ENCODE measurements at places on chromosomes 6 and 20.
A peak's percentile ranks its signal among the peaks of the same experiment; 100 is the strongest.

DNA sequence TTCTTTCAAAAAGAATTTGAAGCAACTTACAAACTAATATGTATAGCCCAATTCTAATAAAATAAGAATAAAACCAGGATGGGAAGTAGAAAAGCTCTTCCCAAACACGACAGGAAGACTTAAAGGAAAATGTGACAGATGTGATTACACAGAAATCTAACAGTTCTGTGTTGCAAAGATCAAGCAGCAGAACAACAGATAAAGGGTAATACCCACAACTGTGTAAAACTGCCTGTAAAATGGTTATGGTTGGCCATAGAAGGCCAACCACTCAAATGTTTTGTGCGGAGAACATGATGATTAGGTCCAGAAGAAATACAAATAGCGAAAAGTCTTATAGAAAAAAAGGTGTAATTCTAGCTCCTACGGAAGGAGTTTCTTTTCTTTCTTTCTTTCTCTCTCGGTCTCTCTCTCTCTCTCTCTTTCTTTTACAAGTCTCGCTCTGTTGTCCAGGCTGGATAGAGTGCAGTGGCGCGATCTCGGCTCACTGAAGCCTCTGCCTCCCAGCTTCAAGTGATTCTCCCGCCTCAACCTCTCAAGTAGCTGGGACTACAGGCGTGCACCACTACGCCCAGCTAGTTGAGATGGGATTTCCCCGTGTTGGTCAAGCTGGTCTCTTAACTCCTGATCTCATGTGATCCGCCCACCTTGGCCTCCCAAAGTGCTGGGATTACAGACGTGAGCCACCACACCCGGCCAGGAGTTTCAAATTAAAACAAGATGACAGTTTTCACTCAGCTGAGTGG is 128.5 kb downstream of the QRSL1 start:
- DNase-seq: no peak

GRCh38 chr6:162728706-162729105 is 932 bp downstream of the PACRG start:
- DNase-seq: no peak

GRCh38 chr6:69487688-69488087 is 309.1 kb downstream of the LMBRD1 start:
- no peak for DNase-seq

GRCh38 chr6:166112580-166112979 is 55.1 kb downstream of the TBXT start:
- DNase-seq: no peak

GRCh38 chr20:20073801-20074371 is 21.6 kb downstream of the CFAP61 start:
- peak; percentile 75 for DNase-seq

DNA sequence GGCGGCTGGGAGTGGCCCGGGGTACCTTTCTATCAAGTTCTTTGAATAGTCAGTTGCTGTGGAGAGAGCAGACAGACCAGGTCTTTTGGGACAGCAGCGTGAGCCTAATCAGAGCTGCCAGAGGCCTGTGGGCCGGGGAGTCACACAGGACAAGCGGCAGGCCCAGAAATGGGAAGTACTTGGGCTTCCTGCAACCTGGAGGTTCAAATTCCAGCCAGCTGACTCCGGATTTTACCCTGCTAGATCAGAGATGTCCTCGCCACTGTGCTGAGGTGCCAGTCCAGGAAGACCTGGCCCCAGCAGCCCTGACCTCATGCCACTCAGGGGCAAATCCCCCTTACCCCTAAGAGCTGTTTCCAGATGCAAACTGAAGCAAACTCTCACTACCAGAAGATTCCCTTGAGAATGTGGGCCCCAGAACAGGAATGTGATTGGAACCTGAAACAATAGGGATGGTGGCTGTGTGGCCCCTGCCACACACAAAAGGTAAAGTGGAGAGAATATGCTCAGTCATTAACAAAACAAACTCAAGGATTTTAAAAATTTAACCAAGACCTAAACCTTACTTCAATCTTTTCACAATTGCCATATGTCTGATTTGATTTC is 9.7 kb downstream of the BEND3 start:
- no peak for DNase-seq

DNA sequence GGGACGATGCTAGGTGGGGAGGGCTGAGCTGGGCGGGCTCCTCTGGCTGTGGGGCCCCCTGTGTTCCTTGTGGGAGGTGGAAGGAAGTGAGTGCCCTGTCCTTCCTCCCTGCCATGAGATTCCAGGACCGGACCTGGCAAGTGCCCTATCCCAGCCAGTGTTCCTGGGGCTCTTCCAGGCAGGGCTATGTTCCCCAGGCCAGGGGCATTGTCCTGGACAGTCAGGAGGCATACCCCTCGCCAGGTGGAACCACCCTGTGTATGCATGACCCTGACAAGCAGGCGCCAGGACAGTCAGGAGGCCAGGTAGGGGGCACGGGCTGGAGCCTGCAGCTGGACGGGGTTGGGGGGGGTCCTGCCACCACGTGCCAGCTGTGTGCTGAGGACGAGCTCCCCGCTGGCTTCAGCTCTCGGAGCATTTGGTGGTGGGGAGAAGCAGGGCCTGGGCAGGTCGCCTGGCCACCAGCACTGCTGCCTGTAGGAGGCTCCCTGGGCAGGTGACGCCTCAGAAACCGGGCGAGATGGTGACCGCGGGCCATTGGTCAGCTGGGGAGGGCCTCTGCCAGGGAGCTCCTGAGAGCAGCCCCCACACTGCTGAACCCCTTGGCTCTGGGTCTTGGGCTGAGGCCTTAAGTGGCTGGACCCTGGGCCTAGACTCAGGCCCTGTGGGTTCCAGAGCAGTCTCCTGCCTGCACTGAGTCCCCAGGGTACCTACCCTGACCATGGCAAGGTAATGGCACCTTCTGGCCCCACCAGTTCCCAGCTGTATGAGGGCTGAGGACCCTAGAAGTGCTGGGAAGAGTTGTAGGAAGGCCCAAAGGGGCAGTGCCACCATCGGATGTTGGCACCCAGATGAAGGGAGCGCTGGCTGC is 694 bp downstream of the SLC17A9 start:
- no peak for DNase-seq

DNA sequence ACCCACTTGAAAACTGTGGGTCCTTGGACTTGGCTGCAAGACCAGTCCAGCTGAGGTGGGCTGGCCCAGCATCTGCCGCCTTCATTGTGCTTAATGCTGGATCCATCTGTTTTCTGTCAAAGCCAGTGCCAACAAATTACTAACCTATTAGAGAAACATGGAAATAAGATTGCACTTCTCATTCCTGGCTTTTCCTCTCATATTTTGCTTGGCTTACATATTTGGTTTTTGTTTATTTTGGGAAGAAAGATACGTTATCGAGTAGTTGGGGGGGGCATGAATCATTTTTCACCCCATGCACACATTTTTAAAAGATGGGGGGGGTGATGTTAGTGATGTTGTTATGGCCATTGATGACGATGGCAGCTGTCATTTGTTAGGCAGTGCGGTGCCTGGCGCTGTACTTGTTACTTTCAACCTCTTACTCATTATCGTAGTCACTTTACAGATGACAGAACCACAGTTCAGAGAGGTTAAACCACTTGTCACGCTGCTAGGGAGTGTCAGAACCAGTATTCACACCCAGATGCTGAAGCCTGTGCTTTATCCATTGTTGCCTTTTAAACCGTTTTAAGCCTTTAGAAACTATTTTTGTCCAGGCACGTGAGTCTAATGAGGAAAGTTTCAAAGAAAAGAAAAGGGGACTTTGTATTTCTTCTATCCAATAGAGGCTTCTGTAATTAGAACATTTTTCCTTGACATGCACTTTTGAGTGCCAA is 180.0 kb downstream of the TMEM242 start:
- peak; percentile 73 for DNase-seq

DNA sequence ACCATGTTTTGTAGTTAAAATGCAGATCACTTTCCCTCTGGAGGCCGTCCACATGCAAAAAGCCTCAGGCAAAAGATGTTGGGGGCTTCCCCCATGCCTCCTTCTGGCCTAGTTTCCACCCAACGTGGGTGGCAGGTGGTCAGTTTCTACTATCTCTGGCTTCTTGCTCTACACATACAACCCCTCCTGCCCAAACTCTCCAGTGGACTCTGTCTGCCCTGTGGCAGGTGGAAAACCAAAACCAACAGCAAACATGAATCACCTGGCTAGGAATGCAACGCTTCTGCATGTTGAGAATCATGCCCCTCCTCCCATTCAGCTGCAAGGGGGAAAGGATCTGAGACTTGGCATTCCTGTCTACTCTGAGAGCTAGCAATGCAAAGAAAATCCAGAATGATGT is 94.8 kb downstream of the MBOAT1 start:
- no peak for DNase-seq

DNA sequence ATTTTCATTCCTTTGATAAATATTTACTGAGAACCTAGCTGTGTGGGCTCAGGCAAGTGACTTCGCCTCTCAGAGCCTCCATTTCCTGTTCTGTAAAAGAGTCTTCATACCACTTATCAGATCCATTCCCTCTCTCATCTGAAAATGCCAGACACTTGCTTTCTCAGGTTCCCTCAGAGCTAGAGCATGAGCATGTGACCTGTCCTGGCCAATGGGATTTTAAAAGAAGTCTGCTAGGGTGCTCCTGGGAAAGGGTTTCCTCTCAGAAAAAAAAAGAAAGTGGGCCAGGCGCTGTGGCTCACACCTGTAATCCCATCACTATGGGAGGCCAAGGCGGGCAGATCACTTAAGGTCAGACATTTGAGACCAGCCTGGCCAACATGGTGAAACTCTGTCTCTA is 5.3 kb downstream of the KCNB1 start:
- DNase-seq: no peak

- no peak for DNase-seq
These were observed 51.7 kb downstream of the FAM50B start for GRCh38 chr6:3900744-3901336.

GRCh38 chr6:144360401-144360800 is 75.3 kb downstream of the UTRN start:
- DNase-seq: no peak

DNA sequence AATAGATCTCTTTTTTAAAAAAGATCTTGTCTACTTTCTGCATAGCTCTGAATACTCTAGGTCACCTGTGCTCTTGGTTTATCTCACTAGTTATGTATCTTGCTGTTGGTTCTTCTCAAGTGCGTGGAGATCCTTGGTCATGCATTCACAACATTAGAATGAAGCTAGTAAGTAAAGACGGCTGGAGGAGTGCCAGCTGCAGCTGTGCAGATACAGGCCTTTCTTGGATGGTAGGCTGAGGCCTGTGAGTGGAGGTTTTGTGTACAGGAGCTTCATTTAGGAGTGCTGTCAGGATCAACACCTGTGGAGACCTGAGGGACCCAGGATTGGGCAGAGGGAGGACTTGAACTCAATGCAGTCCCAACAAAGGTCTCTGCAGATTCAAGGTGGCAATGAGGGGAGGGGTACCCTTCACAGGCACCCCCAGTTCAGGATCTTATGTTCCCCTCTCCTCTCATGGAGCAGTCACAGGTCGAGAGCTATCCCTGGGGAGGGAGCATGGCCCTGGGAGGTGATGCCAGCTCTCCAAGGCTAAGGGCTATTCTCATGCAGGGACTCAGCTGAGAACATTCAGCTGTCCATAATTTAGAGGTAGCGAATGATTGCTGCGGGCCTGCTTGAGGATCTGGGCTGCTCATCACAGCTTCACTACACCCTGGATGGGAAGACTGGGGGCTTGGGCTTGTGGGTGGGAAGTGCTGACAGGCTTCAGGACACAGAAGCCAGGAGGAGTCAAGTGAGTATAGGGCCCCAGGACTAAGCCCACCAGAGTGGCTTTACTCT is 98.9 kb upstream of the ENPP5 start:
- DNase-seq: no peak

GRCh38 chr20:58072695-58073671 is 155.5 kb downstream of the ANKRD60 start:
- no peak for DNase-seq

- no peak for DNase-seq
These were observed 60.8 kb downstream of the TGM2 start for GRCh38 chr20:38104285-38104684.

DNA sequence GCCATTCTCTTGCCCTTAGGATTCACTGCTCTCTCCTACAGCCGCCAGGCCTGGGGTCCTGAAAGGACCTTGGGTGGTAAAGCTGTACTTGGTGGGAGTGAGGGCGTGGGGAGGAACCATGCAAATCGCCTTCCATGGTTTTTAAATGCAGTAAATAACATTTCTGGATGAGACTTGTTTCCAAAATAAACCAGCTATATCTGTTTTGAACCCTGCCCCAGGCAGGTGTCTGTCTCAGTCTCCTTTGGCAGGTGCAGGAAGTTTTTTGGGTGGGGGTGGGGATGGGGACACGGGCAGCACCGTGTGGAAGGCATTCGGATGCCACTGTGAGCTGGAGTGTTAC is 14.3 kb downstream of the ITPA start:
- no peak for DNase-seq

DNA sequence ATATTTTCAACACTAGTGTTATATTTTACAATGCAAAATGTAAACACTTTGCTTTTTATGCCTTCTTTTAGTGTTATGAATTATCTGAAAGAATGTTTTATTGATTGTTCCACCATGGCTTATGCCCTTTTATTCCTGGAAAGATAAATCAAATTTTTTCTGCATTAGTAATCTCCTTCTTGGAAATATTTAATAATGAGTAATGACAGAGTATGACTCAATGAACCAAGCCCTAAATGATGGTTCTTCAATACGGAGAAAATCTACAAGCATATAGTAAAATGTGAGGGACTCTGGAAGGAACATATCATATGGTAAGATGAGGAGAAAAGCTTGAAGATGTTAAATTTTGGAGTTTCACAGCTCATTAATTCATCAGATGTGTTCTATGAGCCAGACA is 929.6 kb downstream of the C6orf118 start:
- no peak for DNase-seq

- DNase-seq: no peak
These were observed 46.9 kb upstream of the ENPP5 start for GRCh38 chr6:46217671-46218131.

DNA sequence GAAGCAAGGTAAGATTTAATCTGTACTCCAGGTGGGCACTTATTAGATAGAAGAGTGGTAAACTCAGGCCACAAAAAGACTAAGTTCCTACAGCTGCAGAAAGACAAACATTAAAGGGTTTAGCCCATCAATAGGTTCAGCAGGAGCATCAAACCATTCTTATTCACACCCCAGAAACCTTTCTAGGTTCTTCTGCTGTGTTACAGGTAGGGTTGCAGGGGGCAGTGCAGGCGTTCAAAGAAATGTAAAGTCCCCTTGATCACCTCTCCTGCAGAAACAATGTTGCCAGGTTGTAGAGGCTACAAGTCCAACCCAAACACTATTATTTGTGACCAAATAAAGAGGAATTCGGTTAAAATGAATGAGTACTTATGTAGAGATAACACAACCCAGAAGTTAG is 31.8 kb downstream of the PHACTR1 start:
- DNase-seq: no peak

DNA sequence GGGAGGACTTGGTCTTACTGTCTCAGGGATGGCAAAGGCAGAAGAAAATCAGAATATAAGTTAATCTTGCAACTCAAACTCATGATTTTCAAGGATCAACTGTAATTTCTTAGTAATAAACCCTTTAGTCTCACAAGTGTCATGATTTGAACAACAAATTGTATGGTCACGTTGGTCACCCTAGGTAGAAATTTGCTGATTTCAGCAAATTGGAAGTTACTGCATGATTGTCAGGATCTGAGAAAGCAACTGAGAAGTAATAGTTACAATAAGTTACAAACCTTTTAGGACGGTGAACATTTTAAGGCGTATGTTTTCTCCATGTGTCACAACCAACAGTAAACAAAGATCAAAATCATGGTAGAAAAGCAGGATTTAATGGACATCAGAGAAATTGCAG is 375.2 kb downstream of the PLCB1 start:
- no peak for DNase-seq

GRCh38 chr6:21595285-21596144 is 2.0 kb downstream of the SOX4 start:
- no peak for DNase-seq

Measured in NCI-H524 treated with DMSO at 0.1 percent for 48 hours (cell line).